ENCODE measurements at places on chromosomes 13 and 19.

GRCh38 chr13:110471833-110472162 lies 89.7 kb downstream of the RAB20 start:
- no peak for DNase-seq

GRCh38 chr19:19319732-19320360 lies 463 bp downstream of the SUGP1 start:
- DNase-seq, result no peak

GRCh38 chr13:110458594-110459365 lies 102.7 kb downstream of the RAB20 start:
- DNase-seq, result no peak

- no peak for DNase-seq
These were observed 33.9 kb upstream of the MIR17HG start for GRCh38 chr13:91313581-91313980.

GRCh38 chr13:94664889-94665288 lies 47.5 kb downstream of the SOX21 start:
- no peak for DNase-seq

GRCh38 chr19:40641281-40641680 lies 40.1 kb downstream of the LTBP4 start:
- no peak for DNase-seq

DNA sequence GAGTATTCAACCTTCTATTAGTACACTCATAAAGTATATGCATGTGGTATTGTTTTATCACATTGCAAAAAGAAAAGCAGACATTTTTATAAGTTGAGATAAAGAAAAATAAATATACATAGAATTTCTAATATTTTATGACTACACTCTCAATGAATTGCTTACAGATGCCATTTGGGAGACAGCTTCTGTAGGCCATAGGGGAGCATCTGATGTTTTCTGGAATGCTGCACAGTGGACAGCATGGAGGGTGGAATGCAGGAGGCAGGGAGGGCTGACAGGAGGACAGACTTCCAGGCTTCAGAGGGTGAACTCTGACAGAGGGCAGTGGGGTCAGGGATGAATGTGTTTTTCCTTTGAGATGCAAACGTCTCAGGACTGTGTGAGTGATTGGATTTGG lies 45.8 kb downstream of the MIPEP start:
- DNase-seq, result no peak

- DNase-seq, result no peak
These were observed 73.1 kb downstream of the FLT1 start for GRCh38 chr13:28421676-28422410.

- DNase-seq, result peak; percentile 64
These were observed 421.6 kb upstream of the KLF12 start for GRCh38 chr13:74555651-74556420.

- DNase-seq, result no peak
These were observed 9.4 kb downstream of the LRP3 start for GRCh38 chr19:33203529-33203928.

- no peak for DNase-seq
These were observed 1672.0 kb downstream of the SLITRK5 start for GRCh38 chr13:89343165-89343564.

DNA sequence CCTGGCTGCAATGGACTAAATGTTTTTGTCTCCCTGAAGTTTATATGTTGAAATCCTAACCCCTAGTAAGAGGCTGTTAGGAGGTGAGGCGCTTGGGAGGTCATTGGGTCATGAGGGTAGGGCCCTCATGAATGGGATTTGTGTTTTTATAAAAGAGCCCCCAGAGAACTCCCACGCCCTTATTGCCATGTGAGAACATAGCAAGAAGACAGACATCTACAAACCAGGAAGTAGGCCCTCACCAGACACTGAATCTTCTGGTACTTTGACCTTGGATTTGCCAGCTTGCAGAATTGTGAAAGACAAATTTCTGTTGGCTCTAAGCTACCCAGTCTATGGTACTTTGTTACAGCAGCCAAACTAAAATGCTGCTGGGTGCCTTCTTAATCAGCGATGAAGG lies 96.1 kb upstream of the SPATA13 start:
- no peak for DNase-seq

GRCh38 chr13:70874636-70875035 lies 766.4 kb upstream of the KLHL1 start:
- DNase-seq, result no peak

DNA sequence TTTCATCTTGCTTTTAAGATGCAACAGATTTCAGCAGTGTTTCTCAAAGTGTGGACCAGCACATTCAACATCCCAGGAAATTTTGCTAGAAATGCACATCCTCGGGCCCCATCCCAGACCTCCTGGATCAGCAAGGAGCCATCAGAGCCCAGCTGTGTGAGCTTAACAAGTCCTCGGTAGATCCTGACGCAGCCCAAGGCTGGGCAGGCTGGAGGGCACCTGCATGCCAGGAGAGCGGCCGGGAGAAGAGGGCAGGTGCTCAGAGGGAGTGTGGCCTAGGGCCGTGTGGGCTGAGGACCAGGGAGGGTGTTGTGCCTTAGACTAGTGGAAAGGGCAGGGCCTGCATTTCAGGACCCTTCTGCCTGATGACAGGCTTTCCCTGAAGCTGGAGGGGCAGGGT lies 2.2 kb upstream of the MCF2L start:
- no peak for DNase-seq

GRCh38 chr19:574658-575526 lies 2.5 kb downstream of the BSG start:
- peak; percentile 75 for DNase-seq

GRCh38 chr13:73556902-73557301 lies 498.1 kb downstream of the KLF5 start:
- DNase-seq, result no peak

GRCh38 chr19:296476-297225 lies 5.4 kb upstream of the PLPP2 start:
- DNase-seq, result no peak

- DNase-seq, result peak; percentile 27
These were observed 1.2 kb downstream of the KLF12 start for GRCh38 chr13:74132776-74133656.

DNA sequence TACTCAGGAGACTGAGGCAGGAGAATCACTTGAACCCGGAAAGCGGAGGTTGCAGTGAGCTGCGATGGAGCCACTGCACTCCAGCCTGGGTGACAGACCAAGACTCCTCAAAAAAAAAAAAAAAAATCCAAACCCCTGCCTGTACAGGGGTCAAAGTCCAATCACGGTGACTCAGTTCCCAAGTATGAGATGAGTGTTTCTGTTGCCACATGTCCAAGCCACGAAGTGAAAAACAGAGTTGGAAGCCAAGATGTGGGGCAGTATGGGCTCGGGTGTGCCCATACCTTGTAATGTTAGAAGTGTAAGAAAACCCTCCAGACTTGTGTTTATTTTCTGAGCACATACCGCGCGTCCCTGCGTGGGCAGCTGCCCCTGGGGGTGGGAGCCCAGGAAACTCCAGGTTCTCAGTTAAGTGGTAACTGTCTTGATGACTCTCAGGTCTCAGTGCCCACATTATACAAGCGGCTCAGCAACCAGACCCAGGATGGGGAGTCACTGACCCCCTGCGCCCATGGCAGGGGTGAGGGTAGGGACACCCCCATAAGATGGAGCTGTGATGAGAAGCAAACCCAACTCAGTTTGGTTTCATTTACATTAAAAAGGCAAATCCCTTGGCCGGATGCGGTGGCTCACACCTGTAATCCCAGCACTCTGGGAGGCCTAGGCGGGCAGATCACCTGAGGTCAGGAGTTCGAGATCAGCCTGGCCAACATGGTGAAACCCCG lies 1.2 kb upstream of the GPX4 start:
- DNase-seq, result no peak

DNA sequence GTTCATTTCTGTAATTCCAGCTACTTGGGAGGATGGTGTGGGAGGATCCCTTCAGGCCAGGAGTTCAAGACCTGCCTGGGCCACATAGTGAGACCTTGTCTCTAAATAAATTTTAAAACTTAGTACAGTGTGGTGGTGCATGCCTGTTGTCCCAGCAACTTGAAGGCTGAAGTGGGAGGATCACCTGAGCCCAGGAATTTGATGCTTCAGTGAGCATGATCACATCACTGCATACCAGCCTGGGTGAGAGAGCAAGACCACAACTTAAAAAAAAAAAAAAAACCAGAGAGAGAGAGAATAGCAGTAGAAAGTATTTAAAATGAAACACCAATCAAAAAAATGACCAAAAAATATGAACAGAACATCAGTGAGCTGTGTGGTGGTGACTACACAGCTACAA lies 7.1 kb upstream of the ZNF823 start:
- DNase-seq, result no peak

- DNase-seq, result no peak
These were observed 31.2 kb upstream of the KLF2 start for GRCh38 chr19:16293118-16294091.

DNA sequence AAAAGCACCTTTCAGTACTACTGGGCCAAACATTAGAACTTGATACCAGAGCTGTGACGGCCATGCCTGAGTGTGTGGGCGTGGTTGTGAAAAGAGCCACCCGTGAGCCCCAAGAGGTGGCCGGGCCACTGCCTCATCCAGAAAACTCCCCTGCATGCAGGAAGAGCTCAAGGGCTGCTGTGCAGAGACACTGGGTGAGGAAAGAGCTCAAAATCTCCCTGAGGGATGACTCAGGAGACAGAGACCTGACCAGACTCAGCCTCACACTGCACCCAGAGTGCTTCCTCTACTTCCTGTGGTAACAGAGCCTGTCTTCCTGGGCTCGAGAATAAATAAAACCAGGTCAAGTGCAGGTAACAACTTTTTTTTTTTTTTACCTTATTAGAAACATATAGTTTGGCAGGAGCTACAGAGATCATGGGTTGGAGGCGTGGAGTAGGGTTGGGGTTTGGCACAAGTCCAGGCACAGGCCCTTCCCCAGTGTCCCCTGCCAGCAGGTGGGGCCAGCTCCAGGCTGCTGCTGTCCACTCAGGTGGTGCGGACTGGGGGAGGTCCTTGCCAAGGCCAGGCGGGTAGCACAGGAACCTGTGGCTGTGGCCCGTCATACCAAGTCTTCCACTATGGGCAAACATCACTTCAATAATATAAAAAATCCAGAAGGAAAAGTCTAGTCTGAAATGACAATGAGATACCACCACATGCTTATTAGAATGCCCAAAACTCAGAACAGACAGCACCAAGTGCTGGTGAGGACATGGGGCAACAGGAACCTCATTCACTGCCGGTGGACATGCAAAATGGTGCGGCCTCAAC lies 25.5 kb downstream of the ELL start:
- DNase-seq, result no peak

GRCh38 chr19:54653181-54653809 lies 9.5 kb upstream of the LILRB4 start:
- DNase-seq, result no peak

GRCh38 chr13:77325371-77325980 lies 1.4 kb downstream of the MYCBP2 start:
- no peak for DNase-seq

DNA sequence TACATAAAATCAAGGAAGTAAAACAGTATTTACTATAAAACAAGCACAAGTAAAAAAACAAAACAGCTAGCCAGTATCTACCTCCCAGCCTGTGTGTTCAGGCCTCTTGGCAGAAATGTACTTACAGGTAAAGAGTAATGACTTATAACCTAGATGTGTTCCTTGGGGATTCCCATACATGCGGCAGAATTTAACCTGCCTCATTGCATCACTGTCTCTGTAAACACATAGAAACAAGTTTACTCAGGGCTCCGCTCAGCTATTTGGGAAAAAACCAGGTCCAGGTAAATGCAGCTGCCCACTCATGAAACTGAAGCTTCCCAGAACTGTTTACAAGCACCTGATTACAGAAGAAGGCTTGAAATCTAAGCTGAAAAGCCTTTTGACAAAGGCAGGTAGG lies 50.7 kb upstream of the SERP2 start:
- no peak for DNase-seq

GRCh38 chr13:44422755-44423643 lies 49.4 kb downstream of the SERP2 start:
- DNase-seq, result no peak
